ENCODE measurements at places on chromosomes 2 and 18. TPM values are rescaled to one million over a fixed set of nuclear protein-coding genes. Genes with fewer than 3 reads are reported as not detected.

Gene ERFE
- 0.69 TPM for total RNA-seq

Gene ACTG2
- 1.4 TPM for total RNA-seq

Gene AQP12B
- not detected for total RNA-seq

Gene EFR3B
- total RNA-seq, result 4.8 TPM

GRCh38 chr2:160354677-160355076 lies 138.9 kb downstream of the RBMS1 start:
- no peak for DNase-seq

GRCh38 chr2:99389371-99389770 lies 52.2 kb downstream of the EIF5B start:
- no peak for DNase-seq

DNA sequence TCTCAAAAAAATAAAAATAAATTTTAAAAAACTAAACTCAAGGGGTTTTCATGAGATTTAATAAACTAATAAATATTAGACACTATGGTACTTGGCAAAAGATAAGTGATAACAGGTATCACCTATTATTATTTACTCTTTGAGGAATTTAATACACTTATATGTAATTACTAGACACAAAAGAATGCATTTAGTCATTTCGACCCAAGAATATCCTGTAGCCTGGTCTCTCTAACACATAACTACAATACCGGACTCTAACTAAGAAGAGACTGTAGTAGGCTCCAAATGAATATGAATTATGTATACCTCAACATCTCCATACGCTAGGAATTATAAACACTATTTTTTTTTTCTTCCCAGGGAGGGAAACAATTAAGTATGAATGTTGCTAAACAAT lies 850.7 kb downstream of the CPS1 start:
- no peak for DNase-seq

DNA sequence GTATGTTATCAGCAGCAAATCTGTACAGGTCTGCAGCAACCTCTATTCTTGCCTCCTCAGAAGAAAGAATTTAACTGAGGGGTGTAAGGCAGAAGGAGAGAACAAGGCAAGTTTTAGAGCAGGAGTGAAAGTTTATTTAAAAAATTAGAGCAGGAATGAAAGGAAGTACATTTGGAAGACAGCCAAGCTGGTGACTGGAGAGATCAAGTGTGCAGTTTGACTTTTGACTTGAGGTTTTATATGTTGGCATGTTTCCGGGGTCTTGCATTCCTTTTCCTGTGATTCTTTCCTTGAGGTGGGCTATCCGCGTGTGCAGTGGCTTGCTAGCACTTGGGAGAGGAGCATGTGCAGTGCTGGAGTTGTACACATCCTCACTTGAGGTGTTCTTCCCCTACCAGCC lies 16.5 kb upstream of the CERS6 start:
- DNase-seq, result no peak

DNA sequence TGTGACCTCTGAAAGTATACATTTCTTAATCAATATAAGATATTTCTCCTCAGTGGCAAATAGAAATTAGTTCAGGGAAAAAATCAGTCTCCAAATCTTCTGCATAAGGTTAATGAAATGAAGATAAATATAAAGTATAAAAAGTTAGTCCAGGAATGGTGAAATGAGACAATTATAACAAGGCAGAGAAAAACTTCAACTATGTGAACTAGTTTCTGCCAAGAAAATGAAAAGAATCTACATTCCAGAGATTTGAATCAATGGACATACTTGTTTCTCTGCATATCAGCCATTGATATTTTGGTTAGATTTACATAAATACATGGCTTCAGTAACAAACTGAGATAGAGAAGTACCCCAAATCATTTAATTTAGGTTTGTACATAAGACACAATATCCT lies 249.0 kb downstream of the EXOC6B start:
- no peak for DNase-seq

- no peak for DNase-seq
Measured at GRCh38 chr2:98810588-98810928, 79.6 kb upstream of the MGAT4A start.

GRCh38 chr2:71173096-71173495 lies 42.7 kb downstream of the MPHOSPH10 start:
- no peak for DNase-seq

DNA sequence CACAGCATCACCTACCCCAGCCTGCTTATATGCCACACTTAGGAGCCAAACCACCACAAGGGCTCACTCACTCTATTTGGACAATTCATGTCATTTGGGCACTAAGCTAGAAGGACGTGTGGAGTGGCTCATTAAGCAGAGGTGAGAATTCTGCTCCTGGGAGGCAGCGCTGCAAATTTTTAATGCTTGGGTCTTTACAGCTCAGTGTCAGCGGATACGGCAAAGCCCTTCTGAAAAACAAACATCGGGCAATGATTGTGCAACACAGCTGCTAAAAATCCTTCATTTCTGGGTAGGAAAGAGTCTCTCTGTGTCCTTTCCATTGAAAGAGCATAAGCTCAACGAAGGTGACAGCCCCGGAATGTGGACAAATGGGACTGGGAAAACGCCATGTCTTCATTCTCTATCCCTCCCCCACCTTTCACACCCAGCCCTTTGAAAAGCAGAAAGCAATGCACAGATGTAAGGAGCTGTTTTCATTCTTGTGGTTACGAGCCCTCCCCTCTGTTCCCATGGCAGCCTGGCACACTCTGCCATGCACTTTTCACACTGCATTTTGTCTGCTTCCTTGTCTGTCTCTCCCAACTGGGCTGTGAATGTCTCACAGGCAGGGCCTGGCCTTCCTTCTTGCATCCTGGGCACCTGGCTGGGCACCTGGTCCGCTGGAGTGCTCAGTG lies 16.0 kb downstream of the TMEM177 start:
- no peak for DNase-seq

- no peak for DNase-seq
Measured at GRCh38 chr2:199818026-199818425, 33.0 kb downstream of the FTCDNL1 start.

DNA sequence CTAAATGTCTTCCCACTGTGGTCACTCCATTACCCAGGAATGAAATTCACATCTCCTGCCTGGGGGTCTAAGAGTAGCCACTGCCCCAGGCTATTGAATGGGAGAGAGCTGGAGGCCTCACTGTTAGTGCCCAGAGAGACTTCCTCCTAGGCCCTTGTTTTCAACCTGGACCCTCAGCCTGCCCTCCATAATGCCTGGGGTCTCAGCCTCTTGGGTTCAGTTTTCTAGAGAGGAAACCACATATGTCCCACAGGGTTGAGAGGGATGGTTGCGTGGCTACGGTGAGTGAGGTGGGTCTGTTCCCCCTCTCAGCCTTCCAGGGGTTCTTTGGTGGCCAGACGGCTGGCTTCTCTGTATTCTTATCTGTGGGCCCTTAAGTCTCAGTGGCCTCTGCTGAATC lies 43.4 kb downstream of the SPATS2L start:
- no peak for DNase-seq

- DNase-seq, result no peak
Measured at GRCh38 chr2:163028807-163029206, 190.2 kb upstream of the KCNH7 start.

DNA sequence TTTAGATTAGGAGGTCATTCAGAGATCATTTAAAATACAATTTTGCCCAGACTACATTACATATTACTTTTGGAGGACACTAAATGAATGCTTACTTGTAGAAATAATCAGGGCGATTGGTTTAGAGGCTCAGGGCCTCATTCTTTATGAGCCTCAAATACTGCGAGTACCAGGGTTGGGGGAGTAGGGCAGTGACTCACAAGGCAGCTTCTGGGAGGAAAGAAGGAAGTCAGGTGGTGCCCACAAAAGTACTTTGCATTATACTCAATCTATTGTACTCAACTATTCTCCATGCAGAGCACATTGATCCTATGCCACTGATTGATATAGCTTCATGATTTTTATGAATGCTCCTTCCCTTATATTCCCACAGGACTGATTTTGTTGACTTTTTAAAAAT lies 166.9 kb downstream of the SOCS6 start:
- DNase-seq, result no peak
